ENCODE measurements at places on chromosomes 12 and 14. TPM values are rescaled to one million over a fixed set of nuclear protein-coding genes. Genes with fewer than 3 reads are reported as not detected.

The RNF10 gene
- total RNA-seq = 65.5 TPM

The LTB4R2 gene
- 41.5 TPM for total RNA-seq

The ZNF268 gene
- 12.3 TPM for total RNA-seq

The EP400 gene
- total RNA-seq = 13.7 TPM

The KSR2 gene
- total RNA-seq = 0.04 TPM

The MMP17 gene
- total RNA-seq = not detected

The KCNK10 gene
- 0.07 TPM for total RNA-seq

The SLCO1C1 gene
- not detected for total RNA-seq

DNA sequence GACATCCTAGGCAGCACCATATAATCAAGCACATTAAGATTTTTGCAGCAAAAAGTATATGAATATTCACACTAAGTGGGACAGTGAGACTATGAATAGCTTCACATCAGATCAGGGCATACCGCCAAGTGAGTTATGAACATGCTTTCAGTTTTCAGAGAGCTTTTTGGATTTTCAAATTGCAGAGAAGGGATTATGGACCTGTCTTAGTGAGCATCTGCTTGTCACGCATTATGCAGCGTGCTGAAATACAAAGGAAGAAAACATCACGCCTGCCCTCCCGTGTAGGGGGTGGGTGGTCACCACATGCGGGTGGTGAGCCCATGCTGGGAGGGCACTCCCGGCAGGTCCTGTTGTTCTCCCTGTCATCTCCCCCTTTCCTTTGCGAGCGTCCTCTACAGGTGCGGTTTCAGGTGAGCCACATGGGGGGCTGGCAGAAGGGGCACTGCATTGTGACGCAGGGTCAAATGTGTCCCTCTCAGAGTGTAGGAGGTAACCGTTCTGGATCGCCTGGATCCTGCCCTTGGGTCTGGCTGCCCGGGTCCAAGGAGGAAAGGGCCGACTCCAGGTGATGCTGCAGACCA, 42.6 kb downstream of the TRAF3 start:
- no peak for DNase-seq

DNA sequence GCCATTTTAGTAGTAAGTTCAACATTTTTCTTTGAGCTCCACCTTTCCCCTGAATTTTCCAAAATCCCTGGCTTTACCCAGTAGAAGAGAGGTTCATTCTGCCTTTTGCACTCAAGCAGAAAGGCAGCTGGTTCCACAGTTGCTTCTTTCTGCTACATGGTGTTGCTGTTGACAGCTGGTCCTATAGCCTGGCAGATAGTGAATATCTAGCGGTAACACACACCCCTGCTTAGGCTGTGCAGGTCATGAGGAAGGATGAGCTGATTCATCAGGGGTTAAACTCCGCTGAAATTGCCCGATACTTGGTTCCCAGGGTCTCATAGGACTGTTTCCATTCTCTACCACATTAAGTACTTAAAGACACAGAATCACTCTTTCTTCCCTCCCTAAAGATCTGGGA, 62.4 kb downstream of the PUS7L start:
- no peak for DNase-seq

- no peak for DNase-seq
These were observed 61.8 kb upstream of the TMEM132C start for GRCh38 chr12:128205145-128205544.

GRCh38 chr14:99937475-99938244, 127.6 kb upstream of the EVL start:
- no peak for DNase-seq

DNA sequence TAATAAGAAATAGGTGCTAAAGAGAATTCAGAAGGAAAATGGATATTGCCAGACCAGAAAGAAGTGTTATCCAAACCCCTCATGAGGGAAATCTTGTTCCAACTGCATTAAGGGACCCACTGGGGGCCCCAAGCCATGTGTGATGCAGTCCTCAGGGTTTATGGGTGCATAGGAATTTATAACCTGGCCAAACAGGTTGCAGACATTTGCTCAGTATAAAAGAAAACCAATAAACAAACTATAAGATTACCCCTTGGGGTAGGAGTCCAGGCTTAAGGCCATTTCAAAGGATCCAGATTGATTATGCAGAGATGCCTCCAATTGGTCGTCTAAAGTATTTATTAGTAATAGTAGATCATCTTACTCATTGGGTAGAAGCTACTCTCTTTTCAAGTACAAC, 240.9 kb upstream of the DIO3 start:
- no peak for DNase-seq

DNA sequence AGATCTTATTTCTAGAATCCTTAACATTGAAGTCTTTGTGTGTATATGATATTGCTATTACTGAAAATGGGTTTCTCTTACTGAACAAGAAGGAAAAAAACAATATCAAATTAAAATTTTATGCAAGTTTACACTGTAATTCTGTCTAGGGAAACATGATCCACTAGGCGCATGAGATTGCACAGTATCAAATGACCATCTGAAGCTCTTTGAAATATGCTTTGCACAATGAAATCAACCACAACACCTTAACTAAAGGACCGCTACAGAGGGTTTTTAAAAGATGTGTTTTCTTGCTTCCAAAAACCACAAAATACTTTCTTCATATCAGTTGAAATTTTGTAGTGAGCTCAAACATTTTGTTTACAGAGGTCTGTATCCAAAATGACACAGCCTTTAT, 15.1 kb upstream of the KERA start:
- DNase-seq = no peak

DNA sequence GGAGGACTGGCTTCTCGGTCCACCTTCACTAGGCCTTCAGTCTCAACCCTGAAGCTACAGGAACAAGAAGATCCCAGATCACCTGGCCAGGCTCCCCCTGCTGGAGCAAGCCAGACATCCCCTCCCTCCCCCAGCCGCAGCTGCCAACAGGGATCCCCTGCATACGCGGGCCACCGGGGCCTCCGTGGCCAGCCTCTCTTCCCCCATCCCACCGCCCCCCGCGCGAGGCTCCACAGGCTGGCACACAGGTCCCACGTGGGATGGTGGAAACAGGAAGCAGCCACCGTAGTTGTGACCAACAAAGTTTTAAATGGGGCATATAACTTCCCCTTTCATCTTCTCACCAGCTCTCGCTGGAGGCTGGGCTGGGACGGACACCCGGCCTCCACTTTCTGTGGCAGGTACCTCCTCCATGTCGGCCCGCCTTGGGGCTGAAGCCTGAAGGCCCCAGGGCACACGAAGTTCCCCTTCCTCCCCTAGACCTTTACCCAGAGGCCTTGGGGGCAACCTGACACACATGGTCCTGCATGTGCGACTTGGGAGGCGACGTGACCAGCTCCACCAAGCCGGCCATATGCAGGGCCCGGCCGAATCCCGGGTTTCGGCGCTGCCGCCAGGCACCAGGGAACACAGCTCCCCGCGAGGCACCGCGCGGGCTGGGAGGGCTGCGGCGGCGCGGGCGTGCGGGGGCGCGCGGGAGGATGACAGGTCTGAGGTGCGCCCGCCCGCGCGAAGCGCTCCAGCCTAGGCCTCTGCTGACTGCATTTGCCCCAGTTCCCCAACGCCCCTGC, 44.4 kb upstream of the PNMA1 start:
- peak; percentile 97 for DNase-seq

GRCh38 chr14:47929334-47929733, 253.9 kb upstream of the MDGA2 start:
- peak; percentile 81 for DNase-seq
